ENCODE measurements at places on chromosomes 12 and 14. TPM values are rescaled to one million over a fixed set of nuclear protein-coding genes. Genes with fewer than 3 reads are reported as not detected.

P2RX7 gene
- total RNA-seq: 5.1 TPM

ORAI1 gene
- 3.9 TPM for total RNA-seq

TMTC1 gene
- total RNA-seq: 42.4 TPM

NOS1 gene
- total RNA-seq: 11.8 TPM

DNAH10 gene
- 5.3 TPM for total RNA-seq

AGAP2 gene
- total RNA-seq: 55.6 TPM

FIGNL2 gene
- 1.2 TPM for total RNA-seq

TBK1 gene
- total RNA-seq: 31.4 TPM

TPH2 gene
- total RNA-seq: 2.1 TPM

SDR9C7 gene
- 0.23 TPM for total RNA-seq

All from diencephalon (tissue), 1 donor.